ENCODE measurements at places on chromosomes 2 and 18.

- H3K4me1 ChIP-seq = peaks cover 21% of the 10 kb centered on the region
- H3K36me3 ChIP-seq = no peaks in the 10 kb centered on the region
- no peak overlapping the region for H3K27ac ChIP-seq
These were observed 11.5 kb upstream of the PARD3B start for GRCh38 chr2:204533629-204534370.

DNA sequence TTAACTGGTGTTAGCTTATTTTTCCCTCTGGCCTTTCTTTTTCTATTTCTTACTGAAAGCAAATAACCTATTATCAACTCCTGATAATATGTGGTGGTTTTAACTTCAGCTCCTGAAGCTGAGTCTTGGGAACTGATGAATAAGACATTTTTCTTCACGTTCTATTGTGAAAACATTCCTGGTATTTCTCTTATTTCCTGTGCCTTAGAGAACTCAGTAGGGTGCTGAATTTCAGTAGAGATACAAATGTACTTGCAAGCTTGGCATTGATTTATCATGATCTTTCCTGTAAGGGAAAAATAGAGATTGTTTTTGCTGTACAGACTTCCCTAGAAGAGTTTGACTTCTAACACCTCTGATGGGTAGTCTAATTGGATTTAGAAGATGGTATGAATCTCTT is 52.8 kb upstream of the DCC start:
- H3K27me3 ChIP-seq = no peaks in the 10 kb centered on the region
- no peak overlapping the region for H3K4me3 ChIP-seq
- no peaks in the 10 kb centered on the region for H3K4me1 ChIP-seq
- DNase-seq = no peak
- H3K36me3 ChIP-seq = no peaks in the 10 kb centered on the region

DNA sequence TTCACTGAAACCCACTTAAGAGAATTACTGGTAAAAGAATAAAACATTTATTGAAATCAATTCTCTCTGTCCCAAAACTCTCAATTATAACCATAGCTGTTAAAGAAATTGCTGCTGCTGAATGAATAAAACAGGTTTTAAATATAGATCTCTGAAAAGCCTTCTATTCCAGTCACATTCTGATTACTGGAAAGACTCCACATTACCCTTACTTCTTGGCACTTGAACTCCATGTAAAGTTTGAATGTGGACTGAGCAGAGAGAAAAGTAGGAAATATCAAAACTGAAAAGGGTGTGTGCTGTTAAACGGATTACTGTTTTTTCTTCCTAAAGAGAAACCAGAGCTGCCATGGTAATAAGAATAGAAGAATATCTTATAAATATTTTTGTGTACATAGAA is 655.3 kb upstream of the SETBP1 start:
- no peak for DNase-seq
- H3K4me3 ChIP-seq = no peak overlapping the region
- no peaks in the 10 kb centered on the region for H3K36me3 ChIP-seq
- no peak overlapping the region for H3K27ac ChIP-seq
- H3K27me3 ChIP-seq = peaks cover 5% of the 10 kb centered on the region

GRCh38 chr18:42641996-42642395 is 473.5 kb downstream of the RIT2 start:
- no peak overlapping the region for H3K27ac ChIP-seq
- no peaks in the 10 kb centered on the region for H3K4me1 ChIP-seq
- H3K36me3 ChIP-seq = no peaks in the 10 kb centered on the region
- H3K27me3 ChIP-seq = no peaks in the 10 kb centered on the region
- H3K4me3 ChIP-seq = no peak overlapping the region

GRCh38 chr2:136022396-136023146 is 37.1 kb upstream of the DARS1 start:
- DNase-seq = no peak
- no peak overlapping the region for H3K27ac ChIP-seq
- no peak overlapping the region for H3K4me3 ChIP-seq
- H3K27me3 ChIP-seq = 0 out of 2 replicates have a peak, but pooled peaks cover 7% of the 10 kb centered on the region
- no peaks in the 10 kb centered on the region for H3K36me3 ChIP-seq

DNA sequence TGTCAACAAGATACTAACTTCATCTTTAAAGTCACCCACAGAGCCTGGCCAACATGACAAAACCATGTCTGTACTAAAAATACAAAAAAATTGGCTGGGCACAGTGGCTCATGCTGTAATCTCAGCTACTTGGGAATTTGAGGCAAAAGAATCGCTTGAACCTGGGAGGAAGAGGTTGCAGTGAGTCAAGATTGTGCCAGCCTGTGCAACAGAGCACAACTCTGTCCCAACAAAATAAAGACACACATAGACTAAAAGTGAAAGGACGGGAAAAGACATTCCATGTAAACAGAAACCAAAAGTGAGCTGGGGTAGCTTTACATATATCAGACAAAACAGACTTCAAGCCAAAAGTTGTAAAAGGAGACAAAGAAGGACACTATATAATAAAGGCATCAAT is 34.8 kb downstream of the USP34 start:
- H3K36me3 ChIP-seq = no peaks in the 10 kb centered on the region
- H3K27me3 ChIP-seq = no peaks in the 10 kb centered on the region
- DNase-seq = peak; percentile 15
- H3K27ac ChIP-seq = no peak overlapping the region

DNA sequence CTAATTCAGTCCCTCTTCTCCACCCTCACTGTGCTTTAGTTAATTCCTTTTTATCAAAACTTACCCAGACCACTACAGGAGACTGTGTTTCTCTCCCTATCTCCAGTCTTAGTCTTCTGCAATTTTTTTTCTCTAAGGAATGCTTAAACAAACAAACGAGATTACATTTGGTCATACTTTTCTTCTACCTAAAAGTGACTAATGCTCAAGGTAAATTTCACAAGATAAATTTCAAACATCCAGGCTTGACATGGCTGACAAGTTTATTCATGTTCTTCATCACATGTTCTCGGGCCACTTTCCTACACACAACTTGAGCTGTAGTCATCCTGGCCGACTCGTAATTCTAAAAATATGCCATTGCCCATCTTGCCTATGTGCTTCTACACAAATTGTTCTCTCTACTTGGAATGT is 23.2 kb upstream of the ACSL3 start:
- no peaks in the 10 kb centered on the region for H3K27me3 ChIP-seq
- H3K36me3 ChIP-seq = no peaks in the 10 kb centered on the region
- no peak overlapping the region for H3K27ac ChIP-seq
- H3K4me1 ChIP-seq = peaks cover 5% of the 10 kb centered on the region
- no peak overlapping the region for H3K4me3 ChIP-seq
